ENCODE measurements at places on chromosomes 5 and 9.

- ATAC-seq: peak; percentile 84
Observed at GRCh38 chr9:136720251-136720897, 8.0 kb downstream of the DIPK1B start.

DNA sequence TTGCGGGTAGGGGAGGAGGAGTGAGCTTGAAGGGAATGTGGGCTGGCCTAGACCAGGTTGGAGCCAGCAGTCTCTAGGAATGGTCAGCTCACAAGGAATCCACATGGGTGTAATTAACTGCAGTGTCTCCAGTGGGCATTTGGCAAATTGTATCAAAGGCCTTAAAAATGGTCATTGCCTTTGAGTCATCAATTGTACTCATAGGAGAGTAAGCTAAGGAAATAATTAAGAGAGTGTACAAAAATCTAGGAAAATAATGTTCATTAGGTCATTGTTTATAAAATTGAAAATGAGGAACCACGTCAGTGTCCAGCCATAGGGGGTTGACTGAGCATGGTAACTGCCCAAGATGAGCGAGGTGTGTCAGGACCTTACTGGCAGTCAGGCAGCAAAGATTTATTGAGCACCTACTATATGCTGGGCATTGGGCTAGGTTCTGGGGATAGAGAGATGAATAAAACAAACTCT is 29.8 kb upstream of the RPL26L1 start:
- no peak for ATAC-seq

DNA sequence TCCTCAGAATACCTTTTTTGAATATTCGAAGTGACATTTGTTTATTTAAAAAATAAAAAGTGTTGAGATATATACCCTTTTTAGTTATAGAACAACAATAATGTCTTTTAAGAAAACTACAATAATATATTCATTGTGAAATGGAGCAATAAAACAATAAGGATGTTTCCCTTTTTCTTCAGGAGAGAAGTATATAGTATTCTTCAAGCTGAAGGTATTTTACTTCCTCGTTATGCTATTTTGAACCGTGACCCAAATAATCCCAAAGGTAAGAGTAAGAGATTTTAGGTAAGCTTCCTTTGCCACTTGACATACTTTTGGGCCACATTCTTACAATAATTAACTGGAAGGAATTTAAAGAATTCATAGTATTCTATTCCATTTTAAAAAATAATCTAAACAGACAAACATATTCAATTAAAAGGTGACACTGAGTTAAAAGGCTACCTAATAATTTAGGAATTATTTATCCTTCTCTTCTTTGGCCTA is 18.1 kb downstream of the PPIP5K2 start:
- no peak for ATAC-seq

DNA sequence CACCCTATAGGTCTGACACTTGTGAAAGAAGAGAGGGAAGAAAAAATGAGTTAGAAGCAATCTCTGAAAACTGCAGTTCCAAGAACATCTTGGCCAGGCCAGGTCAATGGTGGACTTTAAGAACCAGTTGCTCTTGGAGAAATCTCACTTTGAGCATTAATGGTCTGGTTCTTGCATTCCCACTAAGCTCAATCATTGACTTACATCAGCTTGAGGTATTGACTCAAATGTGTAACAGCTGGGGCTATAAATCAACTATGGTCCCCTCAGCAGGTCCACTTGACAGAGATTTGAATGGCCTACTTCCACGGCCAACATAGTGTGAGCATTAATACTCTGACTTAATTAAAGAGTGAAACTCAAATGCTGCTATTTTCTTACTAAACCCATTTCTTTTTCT is 357.8 kb upstream of the RGMB start:
- no peak for ATAC-seq

DNA sequence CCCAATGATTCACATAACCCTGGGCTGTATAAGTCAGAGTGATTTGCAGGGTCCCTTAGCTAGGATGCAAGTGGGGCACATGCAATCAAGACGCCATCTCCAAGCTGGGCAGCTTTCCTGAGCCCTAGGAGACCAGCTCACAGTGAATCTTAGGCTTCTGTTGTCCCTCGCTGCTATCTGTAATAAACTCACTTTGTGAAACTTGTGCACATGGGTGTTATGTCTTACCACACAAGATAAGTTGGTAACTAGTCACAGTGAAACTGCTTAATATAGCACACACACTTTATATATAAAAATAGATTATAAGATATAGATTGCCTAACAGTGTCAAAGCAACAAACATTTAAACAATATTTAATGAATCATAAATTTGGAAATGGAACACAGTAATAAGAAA is 658.5 kb downstream of the SLCO4C1 start:
- ATAC-seq: no peak

DNA sequence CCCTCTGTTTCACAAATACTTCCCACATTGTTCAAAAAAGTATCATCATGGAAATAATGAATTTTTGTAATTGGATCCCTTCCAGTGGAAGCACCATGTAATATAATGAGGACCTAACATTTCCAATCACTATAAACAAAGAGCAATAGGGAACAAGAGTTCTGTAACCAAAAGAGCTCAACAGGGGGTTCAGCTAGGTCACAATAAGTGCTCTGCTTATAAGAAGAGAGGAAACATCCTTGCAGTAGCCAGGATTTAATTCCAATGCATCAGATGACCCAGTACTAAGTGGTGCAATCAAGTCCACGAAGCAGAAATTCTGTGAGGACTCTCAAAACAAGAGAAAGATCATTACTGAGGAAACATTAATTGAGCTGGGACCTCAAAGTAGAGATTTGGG is 5.9 kb downstream of the SERINC5 start:
- no peak for ATAC-seq

GRCh38 chr9:86641970-86642369 is 287.8 kb upstream of the TUT7 start:
- no peak for ATAC-seq

DNA sequence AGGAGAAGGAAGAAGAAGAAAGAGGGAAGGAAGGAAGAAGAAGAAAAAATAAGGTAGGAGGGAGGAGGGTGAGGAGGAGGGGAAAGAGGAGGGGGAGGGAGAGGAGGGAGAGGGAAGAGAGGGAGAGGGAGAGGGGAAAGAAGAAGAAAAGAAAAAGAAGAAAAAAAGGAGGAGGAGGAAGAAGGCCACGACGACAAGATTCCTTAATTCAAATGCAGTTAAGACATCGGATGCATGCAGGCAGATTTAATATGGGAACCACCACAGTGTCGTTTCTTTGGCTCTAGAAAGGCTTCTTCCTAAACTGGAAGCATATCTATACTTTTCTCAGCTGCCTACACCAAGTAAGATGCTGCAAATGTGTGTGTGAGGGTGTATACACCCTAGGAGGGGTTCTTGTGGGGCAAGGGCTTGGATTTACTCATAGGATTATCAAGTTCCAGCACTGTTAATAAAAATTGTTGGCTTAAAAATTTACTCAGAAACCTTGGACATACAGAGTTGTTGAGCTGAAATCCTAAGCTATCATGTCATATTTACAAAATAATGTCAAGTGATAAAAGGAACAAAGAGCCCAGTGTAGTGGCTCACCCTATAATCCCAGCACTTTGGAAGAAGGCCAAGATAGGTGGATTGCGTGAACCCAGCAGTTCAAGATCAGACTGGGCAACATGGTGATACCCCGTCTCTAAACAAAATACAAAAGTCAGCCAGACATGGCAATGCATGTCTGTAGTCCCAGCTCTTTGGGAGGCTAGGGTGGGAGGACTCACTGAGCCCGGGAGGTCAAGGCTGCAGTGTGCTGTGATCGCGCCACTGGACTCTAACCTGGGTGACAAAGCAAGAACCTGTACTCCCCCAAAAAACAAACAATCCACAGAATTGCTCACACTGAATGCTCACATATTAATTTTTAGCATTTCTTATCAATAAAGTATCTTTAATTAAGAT is 108.5 kb downstream of the UBAP2 start:
- no peak for ATAC-seq

GRCh38 chr5:115963566-115963965 is 1.3 kb downstream of the LVRN start:
- no peak for ATAC-seq

DNA sequence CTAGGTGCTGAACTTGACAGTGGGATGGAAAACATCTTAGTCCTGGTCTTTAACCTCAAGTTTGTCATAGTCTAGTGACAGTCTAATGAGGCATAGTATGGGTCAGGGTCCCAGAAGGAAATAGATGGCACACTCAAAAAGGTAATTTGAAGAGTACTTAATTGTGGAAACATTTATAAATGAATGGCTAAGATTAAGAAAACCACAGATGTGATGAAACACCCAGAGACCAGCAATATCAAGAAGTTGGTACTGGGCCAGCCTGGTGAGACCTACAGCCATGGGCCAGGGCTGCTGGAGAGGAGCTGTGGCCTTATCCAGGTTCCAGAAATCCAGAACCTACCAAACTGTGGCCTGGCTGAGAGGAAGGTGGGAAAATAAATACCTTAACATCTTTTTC is 93.5 kb upstream of the ATG10 start:
- ATAC-seq: no peak

DNA sequence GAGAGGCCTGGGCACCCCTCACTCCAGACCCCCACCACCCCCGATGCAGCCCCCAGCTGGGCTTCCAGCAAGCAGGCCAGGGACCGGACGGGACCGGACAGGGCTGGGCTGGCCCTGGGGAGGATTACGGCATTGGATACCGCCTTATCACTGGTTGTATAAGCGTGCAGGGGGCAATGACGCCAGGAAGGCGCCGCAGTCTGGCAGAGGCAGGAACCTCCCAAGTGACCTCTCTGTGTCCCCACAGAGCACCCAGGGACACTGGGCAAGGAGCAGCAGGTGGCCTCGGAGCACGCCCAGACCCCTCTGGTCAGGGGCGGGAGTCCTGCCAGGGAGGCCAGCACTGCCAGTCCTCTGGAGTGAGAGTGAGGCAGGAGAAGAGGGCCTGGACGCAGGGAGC is 723 bp upstream of the LCN15 start:
- ATAC-seq: no peak

DNA sequence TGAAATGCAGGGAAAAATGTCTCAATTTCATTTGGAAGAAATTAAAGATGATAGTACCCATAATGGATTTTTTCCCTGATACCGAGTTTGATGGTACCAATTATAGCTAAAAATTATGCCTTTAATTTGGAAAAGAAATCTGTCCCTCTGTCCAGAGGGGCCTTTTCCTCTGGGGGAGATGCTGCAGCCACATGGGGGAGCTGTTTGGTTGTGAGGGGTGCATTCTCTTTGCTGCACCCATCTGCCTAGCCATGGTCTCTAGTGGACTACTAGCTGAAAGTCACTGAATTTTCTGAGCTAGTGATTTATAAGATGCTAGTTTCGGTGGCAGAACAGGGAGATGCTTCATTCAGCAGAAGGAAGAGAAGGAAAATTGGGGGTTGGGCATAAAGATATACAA is 9.6 kb downstream of the SEC61B start:
- no peak for ATAC-seq

GRCh38 chr9:107627781-107628180 is 138.2 kb upstream of the KLF4 start:
- peak; percentile 94 for ATAC-seq

DNA sequence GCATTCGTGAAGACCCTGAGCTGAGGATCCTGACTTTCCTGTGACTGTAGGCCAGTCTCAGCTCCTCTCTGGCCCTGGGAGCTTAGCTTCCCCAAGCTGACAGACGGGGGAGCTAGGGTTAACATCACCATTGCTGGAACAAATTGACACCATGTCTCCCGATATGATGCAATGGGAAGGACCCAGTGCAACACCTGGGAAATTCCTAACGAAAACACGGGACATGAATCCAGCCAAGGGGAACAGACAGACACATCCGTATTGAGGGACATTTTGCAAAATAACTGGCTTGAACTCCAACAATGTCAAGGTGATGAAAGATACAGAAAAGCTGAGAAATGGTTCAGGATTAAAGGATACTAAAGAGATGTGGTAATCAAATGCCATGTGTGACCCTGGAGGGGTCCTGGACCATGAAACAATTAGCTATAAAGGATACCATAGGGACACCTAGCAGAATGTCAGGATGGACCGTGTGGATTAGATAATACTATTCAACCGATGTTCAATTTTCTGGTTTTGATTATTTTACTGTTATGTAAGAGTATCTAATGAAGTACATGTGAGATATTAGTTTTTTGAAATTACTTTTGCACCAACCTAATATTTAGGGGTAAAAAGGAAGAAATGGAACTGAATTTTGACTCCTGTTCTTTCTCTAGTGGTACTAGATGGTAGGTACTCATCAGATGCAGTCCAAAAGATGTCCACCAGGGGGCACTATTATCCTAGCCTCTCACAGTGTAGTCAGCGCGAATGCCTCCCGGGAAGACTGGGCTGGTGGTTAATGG is 52.7 kb downstream of the NDST1 start:
- peak; percentile 92 for ATAC-seq

DNA sequence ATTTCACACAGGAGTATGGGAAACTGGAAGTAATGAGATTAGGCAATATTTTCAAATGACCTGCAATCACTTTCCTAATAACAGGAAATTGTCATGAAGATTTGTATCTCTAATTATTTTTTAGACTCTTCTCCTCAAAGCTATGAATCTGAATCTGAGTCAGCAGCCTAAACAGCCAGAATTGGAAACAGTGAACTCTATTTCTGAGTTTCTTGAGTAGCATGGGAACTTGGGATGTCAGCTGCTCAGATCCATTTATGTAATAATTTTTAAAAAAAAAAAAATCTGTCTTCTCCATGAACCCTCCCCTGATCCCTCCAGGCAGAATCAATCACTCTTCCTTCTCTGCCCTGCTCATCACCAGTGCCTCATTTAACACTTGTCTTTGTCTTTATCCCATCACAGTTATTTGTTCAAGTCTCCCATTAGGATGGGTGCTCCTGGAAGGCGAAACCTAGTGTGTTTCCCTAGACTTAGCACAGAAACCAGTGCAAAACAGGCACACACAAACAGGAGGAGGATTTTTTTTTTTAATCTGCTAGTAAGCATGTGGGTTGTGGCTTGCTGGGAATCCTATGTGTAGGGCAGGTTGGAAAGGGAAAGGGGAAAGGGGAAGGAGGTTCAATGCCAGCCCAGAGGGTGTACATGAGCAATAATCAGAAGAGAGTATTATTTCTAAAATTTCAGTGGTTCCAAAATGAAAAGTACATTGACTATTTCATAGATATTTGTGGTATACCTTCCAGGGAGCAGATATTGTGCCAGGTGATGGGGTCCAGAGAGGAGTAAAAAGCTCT is 186.8 kb downstream of the TTLL11 start:
- peak; percentile 64 for ATAC-seq

GRCh38 chr5:153791339-153791738 is 247.4 kb downstream of the FAM114A2 start:
- no peak for ATAC-seq

Data from motor neuron (in vitro differentiated cells).